ENCODE measurements at places on chromosomes 13 and 19.

DNA sequence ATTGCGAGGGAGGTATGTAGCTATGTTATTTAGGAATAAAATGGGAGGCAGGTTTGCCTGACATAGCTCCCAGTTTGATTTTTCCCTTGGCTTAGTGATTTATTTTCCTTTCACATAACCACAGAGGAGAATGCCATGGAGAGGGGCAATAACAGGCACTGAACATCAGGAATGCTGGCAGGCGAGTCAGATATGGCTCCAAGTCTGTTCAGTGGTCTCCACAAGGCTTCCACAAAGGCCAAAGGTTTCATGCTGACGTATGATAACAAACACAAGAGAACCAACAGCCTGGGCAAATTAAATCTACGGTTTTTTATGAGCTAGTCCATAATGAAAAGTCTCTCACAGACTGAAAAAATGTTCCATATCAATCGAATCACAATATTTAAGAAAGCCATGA lies 66.7 kb downstream of the SUCLA2 start:
- DNase-seq, result no peak

- no peak for DNase-seq
Observed at GRCh38 chr13:107070792-107071191, 502.9 kb upstream of the ARGLU1 start.

DNA sequence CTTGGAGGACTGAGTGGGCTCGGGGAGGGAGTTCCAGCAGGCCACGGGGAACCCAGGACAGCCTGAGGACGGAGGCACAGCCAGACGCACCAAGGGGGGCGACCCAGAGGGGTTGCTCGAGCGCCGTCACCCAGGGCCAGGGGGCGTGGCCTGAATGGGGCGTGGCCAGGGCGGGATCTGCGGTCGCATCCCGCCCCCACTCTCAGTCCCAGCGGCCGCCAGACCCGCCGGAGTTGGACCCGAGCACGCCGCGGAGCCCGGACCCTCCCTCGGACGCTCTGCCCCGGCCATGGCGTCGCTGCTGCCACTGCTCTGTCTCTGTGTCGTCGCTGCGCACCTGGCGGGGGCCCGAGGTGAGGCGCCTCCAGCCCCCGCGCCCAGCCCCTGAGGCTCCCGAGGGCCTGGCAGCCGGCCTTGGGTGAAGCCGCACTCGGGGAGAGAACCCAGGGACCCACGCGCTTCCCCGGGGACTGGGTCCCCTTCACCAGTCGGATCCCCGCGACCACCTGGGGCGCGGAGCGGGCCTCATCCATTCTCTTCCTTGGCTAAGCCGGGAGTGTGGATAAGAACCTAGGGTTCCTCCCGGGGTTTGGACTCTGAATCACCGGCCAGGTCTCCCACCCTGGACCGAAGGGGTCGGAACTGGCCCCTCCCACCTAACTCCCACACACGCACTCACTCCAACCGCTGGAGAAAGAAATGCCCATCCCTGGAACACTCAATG lies at the start of gene CILP2:
Gene CILP2, plus strand, starts transcription at position 205 of the 724 bp plus-strand sequence. Its CDS starts 85 bp downstream, at position 290.
- DNase-seq, result peak; percentile 83

GRCh38 chr19:1648459-1648849 lies 4.0 kb downstream of the TCF3 start:
- DNase-seq, result no peak

- peak; percentile 9 for DNase-seq
Observed at GRCh38 chr19:19997656-19998268, 41.5 kb downstream of the ZNF682 start.

- no peak for DNase-seq
Observed at GRCh38 chr13:77001963-77002587, 10.2 kb downstream of the CLN5 start.

GRCh38 chr13:76828316-76828741 lies 57.9 kb downstream of the KCTD12 start:
- DNase-seq, result no peak

DNA sequence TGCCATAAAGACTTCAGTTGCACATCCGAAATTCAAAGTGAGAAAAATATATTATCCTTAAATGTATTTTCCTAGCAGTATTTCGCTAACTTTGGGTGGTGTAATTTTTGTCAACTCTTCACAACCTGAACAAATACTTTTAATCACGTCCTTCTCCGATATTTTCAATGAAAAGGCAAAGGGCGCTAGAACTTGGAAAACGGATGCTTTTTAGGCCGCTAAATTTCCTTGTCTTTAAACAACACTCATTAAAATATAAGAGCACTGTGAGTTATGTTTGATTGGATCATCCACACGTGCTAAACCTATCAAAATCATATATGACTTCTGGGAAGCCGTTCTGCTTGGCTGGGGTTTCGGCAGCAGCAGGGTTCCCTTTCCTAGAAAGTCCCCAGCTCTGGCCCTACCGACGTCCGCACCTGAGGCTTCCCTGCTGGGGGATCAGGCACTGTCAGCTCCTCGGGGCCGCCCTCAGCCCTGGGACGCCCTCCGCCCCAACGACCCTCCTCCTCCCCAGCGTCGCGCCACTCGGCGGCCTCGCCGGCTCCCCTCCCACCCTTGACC lies 462 bp upstream of the MPHOSPH8 start:
- DNase-seq, result no peak

- peak; percentile 59 for DNase-seq
Observed at GRCh38 chr13:110012102-110012739, 225.8 kb upstream of the IRS2 start.

- DNase-seq, result no peak
Observed at GRCh38 chr13:35936246-35936978, 194.8 kb downstream of the DCLK1 start.

GRCh38 chr13:42495751-42496150 lies 78.2 kb upstream of the TNFSF11 start:
- DNase-seq, result no peak

- peak; percentile 80 for DNase-seq
Observed at GRCh38 chr19:48844472-48844871, 8.2 kb upstream of the HSD17B14 start.

DNA sequence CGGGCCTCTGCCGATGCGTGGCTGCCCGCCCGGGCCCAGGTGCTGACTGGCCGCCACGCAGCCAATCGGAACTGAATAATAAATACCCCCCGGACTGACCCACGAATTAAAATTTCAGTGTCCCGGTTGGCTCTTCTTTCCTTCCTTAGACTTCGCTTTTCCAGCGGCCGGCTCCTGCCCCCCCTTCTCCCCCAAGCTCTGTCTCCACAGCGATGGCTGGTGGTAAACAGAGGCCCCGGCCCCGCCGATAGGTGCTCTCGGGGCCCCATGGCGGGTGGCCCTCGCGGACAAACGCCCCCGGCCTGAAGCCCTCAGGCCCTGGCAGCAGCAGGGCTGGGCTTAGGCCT lies 2.6 kb downstream of the ZBTB7A start:
- no peak for DNase-seq

GRCh38 chr13:28792992-28793391 lies 27.1 kb upstream of the MTUS2 start:
- peak; percentile 79 for DNase-seq

GRCh38 chr13:31043957-31044356 lies 111.5 kb downstream of the TEX26 start:
- no peak for DNase-seq

GRCh38 chr13:23081220-23081619 lies 99.6 kb upstream of the SGCG start:
- peak; percentile 63 for DNase-seq

DNA sequence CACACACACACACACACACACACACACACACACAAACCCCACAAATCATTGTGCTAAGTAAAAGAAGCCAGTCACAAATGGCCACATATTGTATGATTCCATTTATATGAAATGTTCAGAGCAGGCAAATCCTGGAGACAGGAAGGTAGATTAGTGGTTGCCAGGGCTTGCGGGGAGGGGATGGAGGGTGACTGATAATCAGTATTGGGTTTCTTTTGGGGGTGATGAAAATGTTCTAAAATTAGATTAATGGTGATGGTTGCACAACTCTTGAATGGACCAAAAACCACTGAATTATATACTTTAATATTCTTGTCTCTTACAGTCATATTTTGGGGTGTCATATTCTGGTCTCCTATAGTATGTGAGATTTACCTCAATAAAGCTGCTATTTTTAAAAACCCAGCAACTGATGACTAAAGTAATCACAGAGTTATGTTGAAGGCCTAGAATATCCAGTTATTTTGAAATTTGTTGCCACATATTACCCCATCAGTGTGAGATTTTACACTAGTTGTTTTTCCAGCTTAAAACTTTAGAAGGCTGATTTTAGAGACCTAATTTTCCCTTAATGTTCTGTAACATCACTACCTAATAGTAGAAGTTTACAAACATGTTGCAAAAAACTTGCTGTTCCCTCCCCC lies 20.3 kb downstream of the FLT1 start:
- DNase-seq, result no peak

- DNase-seq, result no peak
Observed at GRCh38 chr19:8462571-8462970, 17.8 kb downstream of the HNRNPM start.

- no peak for DNase-seq
Observed at GRCh38 chr13:43014162-43014561, 9.2 kb upstream of the DNAJC15 start.

GRCh38 chr19:49488046-49488862 lies 846 bp downstream of the RPL13A start:
- no peak for DNase-seq

GRCh38 chr13:76715621-76716020 lies 170.6 kb downstream of the KCTD12 start:
- DNase-seq, result no peak

DNA sequence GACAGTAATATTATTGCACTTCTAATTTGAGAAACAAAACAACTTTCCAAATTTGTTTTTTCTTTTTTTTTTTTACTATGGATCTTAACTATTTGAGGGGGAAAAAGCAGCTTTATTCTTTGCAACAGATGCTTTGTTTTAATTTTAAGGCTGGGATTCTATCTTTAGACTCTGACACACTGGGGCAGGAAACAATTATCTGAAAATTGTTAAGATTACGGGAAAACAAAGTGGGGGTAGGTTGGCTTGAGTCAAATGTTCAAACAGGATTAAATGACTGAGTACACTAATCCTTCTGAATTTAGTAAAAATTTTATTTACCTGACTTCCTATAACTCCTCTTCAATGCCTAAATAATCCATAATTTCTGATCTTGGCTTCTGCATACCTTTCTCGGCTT lies 543.2 kb downstream of the SLITRK6 start:
- no peak for DNase-seq

DNA sequence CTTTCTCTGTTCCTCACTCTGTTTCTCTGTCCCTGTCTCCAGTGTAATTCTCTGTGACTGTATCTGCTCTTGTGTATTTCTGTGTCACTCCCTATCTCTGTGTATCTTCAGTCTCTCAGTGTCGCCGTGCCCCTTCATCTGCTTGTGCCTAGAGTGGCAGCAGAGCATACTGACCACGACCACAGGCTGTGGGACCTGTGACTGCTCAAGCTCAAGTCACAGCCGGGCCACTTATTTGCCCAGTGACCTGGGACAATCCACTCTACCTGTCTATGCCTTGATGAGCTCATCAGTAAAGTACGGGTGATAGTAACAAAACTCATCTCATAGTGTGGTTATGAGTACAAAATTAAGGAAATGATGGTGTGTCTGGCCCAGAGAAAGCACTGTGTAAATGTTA lies 8.7 kb downstream of the TMEM147 start:
- no peak for DNase-seq

DNA sequence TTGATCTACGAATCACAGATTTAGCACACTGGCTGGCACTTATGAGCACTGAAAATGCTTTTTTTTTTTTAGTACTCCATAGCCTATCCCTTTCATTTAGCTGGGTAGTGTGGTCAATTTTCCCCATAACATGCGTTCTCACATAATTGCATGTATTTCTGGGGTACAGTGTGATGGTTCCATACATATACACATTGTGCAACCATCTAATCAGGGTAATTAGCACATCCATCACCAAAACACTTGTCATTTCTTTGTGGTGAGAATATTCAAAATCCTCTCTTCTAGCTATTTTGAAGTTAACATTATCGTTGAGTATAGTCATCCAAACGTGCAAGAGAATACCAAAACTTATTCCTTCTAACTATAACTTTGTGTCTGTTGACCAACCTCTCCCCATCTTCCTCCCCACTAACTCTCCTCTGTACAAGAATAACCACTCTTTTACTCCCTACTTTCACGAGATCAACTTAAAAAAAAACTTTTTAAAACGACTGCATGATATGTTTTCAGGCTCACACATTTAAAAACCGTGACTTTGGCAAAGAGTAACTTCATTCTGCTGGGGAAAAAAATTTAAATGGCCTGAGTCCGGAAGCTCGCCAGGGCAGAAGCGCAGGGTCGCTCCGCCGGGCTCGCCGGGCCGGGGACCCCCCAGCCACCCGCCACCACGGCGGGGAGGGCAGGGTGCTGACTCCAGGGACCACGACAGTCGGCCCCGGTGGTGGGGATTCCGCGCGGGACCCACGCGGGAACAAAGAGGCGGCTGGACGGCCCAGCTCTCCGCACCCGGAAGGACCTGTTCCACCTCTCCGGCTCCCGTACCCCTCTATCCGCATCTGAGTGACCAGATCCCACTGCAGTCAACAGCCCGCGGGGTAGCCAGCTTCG lies 868 bp upstream of the UBAC2 start:
- DNase-seq, result no peak

DNA sequence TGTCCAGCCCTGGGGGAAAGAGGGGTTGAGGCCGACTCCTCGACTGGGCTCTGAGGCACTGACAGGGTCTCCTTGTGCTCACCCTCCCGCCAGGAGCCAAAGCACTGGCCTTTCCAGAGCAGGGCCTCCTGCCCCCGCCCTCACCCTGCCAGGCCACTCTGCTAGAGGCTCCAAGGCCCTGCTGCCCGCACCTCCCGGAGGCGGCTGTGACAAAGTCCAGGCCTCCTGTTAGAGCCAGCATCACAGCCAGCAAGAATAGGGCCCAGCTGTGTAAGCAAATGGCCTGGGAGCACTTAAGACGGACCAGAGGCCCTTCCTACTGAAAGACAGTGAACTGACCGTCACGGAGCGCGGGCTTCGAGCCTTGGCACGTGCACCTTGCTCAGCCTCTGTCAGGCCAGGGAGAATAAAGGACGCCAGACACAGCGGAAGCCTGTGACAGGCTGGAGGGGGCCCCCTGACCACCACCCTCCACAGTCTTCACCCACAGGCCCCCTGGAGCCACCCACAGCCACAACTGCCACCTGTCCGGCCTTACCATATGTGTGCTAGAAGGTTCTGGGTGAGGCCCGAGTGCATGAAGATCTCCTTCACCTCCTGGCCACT lies 50.9 kb downstream of the EPS15L1 start:
- no peak for DNase-seq

- DNase-seq, result no peak
Observed at GRCh38 chr13:106139377-106139776, 396.1 kb downstream of the EFNB2 start.

GRCh38 chr19:3266792-3267514 lies 42.5 kb downstream of the CELF5 start:
- no peak for DNase-seq

GRCh38 chr19:13024126-13024950 lies 29.1 kb downstream of the NFIX start:
- DNase-seq, result no peak
